ENCODE measurements at places on chromosomes 7 and 10. TPM values are rescaled to one million over a fixed set of nuclear protein-coding genes. Genes with fewer than 3 reads are reported as not detected.

GRCh38 chr7:154946166-154946565 lies 56.8 kb downstream of the PAXIP1 start:
- no peak for DNase-seq
- H3K27ac ChIP-seq = no peak overlapping the region
- H3K4me1 ChIP-seq = no peaks in the 10 kb centered on the region
- no peaks in the 10 kb centered on the region for H3K27me3 ChIP-seq

- H3K4me3 ChIP-seq = peak within 1 kb of the TSS; percentile 52
- no peaks in the 10 kb centered on the region for H3K4me1 ChIP-seq
- peaks cover 46% of the 10 kb centered on the region for H3K27me3 ChIP-seq
- peak within 1 kb of the TSS; percentile 65 for H3K27ac ChIP-seq
Measured at GRCh38 chr10:58512491-58513187, at the start of gene BICC1. BICC1 (plus strand) TSS chr10:58512872; CDS start chr10:58513144, 272 bp downstream.

GRCh38 chr10:122421054-122421625 lies 33.3 kb upstream of the ARMS2 start:
- no peak overlapping the region for H3K27ac ChIP-seq
- DNase-seq = no peak
- no peaks in the 10 kb centered on the region for H3K27me3 ChIP-seq
- H3K36me3 ChIP-seq = no peaks in the 10 kb centered on the region

GRCh38 chr7:44318332-44318731 lies 7.1 kb downstream of the CAMK2B start:
- no peak overlapping the region for H3K27ac ChIP-seq
- H3K4me3 ChIP-seq = no peak overlapping the region
- H3K27me3 ChIP-seq = peaks cover 3% of the 10 kb centered on the region
- H3K36me3 ChIP-seq = no peaks in the 10 kb centered on the region
- no peak for DNase-seq
- no peaks in the 10 kb centered on the region for H3K4me1 ChIP-seq

PAPOLB gene
- total RNA-seq = 0.17 TPM

RBP4 gene
- total RNA-seq = 13.8 TPM

OR2A1 gene
- not detected for total RNA-seq

Measured in left lung (tissue), 14 donors.